ENCODE measurements at places on chromosomes 16 and 17.
A peak's percentile ranks its signal among the peaks of the same experiment; 100 is the strongest.

GRCh38 chr17:40320756-40321523 lies 12.0 kb downstream of the RARA start:
- DNase-seq = no peak
- H3K4me3 ChIP-seq = no peak overlapping the region
- peaks cover 5% of the 10 kb centered on the region for H3K27me3 ChIP-seq
- no peaks in the 10 kb centered on the region for H3K36me3 ChIP-seq

GRCh38 chr16:49026566-49027181 lies 255.0 kb downstream of the CBLN1 start:
- H3K27me3 ChIP-seq = no peaks in the 10 kb centered on the region
- H3K27ac ChIP-seq = no peak overlapping the region
- no peaks in the 10 kb centered on the region for H3K36me3 ChIP-seq
- H3K4me1 ChIP-seq = peaks cover 13% of the 10 kb centered on the region
- no peak for DNase-seq
- no peak overlapping the region for H3K4me3 ChIP-seq

DNA sequence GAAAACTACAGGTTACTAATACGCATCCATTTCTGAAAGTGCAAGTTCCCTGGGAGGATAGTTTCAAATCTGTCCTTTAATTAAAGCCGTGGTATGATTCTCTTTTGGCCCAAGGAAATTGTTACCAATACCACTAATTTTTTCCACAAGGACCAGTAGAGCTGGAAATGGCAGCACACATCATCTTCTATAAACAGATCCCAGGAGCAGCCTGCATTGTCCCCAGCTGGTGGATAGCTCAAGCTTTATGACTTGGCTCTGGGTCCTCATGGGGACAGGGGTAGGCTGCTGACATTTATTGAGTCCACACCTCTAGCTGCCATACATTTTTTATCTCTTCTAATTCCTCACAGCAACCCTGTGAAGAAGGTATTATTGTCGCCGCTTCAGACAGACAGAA lies 35.8 kb upstream of the BHLHA9 start:
- H3K27ac ChIP-seq = no peak overlapping the region
- H3K27me3 ChIP-seq = peaks cover 11% of the 10 kb centered on the region
- no peak for DNase-seq
- no peak overlapping the region for H3K4me3 ChIP-seq
- H3K36me3 ChIP-seq = peaks cover 2% of the 10 kb centered on the region

GRCh38 chr16:12059216-12059769 lies 82.8 kb downstream of the SNX29 start:
- no peaks in the 10 kb centered on the region for H3K27me3 ChIP-seq
- no peak overlapping the region for H3K4me3 ChIP-seq
- H3K4me1 ChIP-seq = no peaks in the 10 kb centered on the region
- H3K27ac ChIP-seq = no peak overlapping the region
- no peak for DNase-seq

- H3K4me3 ChIP-seq = no peak overlapping the region
- no peaks in the 10 kb centered on the region for H3K27me3 ChIP-seq
- peak; percentile 83 for DNase-seq
- H3K36me3 ChIP-seq = peaks cover 37% of the 10 kb centered on the region
- H3K27ac ChIP-seq = no peak overlapping the region
Measured at GRCh38 chr16:68800257-68800875, 43.0 kb upstream of the TANGO6 start.

- H3K27me3 ChIP-seq = no peaks in the 10 kb centered on the region
- no peak for DNase-seq
- H3K36me3 ChIP-seq = peaks cover 84% of the 10 kb centered on the region
- no peak overlapping the region for H3K4me3 ChIP-seq
Measured at GRCh38 chr16:29736112-29736511, 9.7 kb downstream of the C16orf54 start.

DNA sequence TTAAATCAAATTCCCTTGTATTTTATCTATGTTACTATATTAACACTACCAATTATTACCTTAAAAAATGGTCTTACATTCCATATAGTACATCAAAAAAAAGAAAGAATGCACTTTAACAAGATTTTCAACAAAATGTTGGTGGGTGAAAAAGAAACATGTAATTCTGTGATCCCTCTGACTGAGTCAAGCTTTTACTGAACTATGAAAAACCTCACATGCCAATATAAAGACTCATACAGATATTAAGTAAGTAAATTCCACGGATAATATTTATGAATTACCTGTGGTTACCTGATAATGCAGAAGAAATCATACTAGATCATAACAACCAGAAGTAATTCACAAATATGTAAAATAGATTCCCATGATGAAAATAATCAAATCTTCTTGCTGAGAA lies 12.4 kb downstream of the COIL start:
- peaks cover 68% of the 10 kb centered on the region for H3K36me3 ChIP-seq
- no peaks in the 10 kb centered on the region for H3K27me3 ChIP-seq

DNA sequence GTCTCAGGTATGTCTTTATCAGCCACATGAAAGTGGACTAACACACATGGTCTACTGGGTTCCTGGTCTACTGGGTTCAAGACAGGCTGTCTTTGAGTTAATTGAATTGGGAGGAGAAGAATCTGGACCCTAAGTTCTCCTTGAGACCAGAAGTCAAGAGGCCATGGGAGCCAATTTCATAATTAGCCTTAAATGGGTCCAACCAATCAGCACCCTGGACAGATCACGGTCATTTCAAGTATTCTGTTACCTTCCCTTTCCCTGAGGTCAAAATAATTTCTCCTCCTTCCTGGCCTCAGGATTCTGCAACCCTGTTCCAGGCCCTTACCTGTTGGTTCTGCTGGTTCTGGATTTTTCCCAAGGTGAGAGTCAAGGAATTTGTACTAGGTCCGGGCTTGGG lies 23.8 kb downstream of the OSBPL7 start:
- no peaks in the 10 kb centered on the region for H3K36me3 ChIP-seq
- H3K4me3 ChIP-seq = no peak overlapping the region

DNA sequence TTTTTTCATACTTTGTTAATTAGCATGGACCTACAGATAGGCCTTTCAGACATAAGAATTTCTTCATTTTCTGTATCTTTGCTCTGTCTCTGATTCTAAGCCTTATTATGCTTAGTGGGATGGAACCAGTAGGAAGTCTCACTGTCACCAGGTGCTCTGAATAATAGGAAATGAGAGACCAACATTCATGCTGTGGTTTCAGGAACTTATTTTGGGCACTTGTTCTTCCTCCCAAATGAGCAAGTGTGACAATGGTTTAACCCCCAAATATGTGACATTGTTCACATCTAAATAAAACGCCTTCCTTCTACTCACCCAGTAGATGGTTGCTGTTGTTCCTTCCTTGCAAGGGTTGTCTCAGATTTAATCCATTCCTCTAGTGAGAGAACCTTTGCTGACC lies 100.2 kb downstream of the SYCE1L start:
- H3K36me3 ChIP-seq = no peaks in the 10 kb centered on the region
- no peak for DNase-seq
- no peak overlapping the region for H3K27ac ChIP-seq
- no peaks in the 10 kb centered on the region for H3K27me3 ChIP-seq
- H3K4me3 ChIP-seq = no peak overlapping the region
- H3K4me1 ChIP-seq = no peaks in the 10 kb centered on the region

DNA sequence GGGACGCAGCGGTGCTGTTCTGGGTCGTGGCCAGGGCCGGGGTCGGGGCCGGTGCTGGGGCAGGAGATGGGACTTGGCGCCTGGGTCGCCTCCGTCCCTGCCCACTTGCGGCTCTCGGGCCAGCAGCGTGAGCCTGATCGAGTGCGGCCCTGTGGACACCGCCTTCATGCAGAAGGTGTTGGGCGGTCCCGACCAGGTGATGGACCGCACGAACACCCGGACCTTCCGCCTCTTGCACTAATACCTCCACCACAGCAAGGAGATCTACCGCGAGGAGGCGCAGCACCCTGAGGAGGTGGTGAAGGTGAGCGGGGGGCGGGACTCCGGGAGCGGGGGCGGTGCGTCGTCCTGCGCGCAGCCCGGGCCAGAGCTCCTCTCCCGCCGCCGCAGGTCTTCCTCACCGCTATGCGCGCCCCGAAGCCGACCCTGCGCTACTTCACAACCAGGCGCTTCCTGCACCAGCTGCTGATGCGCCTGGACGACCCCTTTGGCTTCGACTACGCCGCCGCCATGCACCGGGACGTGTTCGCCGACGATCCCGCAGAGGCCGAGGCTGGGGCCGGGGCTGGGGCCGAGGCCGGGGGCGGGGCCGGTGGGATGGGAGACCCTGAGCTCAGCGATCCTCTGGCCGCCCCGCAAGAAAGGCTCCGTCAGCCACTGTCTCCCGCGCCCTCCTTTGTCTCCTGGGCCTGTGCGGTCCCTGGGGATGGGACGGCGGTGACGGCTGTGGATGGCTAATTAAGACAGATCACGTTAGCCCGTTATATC lies 4.5 kb upstream of the HSD17B1 start:
- no peak overlapping the region for H3K27ac ChIP-seq
- H3K27me3 ChIP-seq = no peaks in the 10 kb centered on the region
- H3K36me3 ChIP-seq = peaks cover 2% of the 10 kb centered on the region
- peak overlapping the region; percentile 70 for H3K4me3 ChIP-seq

DNA sequence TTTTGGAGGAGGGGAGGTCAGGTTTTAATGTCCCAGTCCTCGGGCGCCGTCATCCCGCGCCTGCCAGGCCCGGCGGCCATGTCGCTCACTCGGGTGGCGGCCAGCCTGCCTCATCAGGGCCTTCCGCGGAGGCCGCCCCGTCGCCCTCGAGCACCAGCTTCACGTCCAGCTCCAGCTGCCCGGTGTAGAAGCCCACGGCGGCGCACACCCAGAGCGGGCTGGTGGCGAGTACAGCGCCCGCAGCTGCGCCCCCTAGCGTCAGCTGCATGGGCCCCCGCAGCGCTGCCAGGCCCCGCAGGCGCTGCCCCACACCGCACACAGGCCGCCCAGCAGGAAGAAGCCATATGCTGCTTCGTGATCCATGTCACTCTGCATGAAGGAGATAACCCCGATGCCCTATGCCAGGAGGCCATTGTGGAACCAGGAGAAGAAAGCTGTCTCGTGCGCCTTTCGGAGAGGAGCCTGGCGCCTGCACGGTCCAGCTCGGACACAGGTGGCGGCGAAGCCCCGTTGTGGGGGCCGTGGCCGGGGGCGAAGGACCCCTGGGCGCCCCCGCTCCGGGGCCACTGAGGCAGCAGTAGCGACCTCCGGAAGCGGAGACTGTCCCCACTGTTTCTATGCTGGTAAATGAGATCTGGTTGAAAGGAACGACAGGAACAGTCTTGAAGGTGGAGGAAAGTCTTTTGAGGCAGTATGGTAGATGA lies 9.6 kb downstream of the AP2B1 start:
- DNase-seq = peak; percentile 93
- no peak overlapping the region for H3K27ac ChIP-seq
- no peaks in the 10 kb centered on the region for H3K27me3 ChIP-seq
- peaks cover 19% of the 10 kb centered on the region for H3K36me3 ChIP-seq

GRCh38 chr16:75333721-75334163 lies 82.3 kb upstream of the BCAR1 start:
- no peak overlapping the region for H3K27ac ChIP-seq
- H3K4me3 ChIP-seq = no peak overlapping the region
- H3K27me3 ChIP-seq = no peaks in the 10 kb centered on the region
- no peak for DNase-seq
- H3K36me3 ChIP-seq = peaks cover 19% of the 10 kb centered on the region

DNA sequence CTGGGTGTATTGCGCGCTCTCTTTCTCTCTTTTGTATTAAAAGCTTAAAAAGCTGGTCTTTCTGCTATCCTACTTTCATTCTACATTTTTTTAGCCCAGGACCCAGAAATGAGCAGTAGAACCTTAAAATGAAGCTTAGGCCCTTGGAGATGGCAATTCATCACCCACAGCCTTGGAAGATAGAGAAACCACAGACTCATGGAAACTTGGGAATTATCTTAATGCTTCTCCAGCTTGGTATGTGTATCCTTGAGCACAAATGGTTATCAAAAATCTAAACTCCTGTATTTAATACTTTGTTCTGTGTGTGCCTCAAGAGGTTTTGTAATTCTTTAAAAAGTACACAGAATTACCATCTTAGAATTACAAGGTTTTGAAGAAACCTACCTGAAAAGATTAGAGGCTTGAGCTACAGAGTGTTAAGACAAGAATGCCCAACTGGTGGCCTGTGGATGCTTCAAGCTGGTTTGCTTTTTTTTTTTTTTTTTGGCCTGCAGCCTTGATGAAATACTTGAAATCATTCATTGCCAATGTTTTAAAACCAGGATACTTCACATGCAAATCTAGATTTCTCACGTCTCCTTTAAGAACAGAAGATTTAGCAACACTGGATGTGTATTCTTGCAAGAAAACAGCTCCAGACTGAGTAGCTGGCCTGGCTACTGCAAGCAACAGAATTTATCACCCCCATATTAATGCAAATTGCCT lies 105.0 kb downstream of the XYLT1 start:
- peaks cover 10% of the 10 kb centered on the region for H3K4me1 ChIP-seq
- H3K36me3 ChIP-seq = no peaks in the 10 kb centered on the region
- no peak overlapping the region for H3K27ac ChIP-seq
- no peak overlapping the region for H3K4me3 ChIP-seq
- DNase-seq = no peak

DNA sequence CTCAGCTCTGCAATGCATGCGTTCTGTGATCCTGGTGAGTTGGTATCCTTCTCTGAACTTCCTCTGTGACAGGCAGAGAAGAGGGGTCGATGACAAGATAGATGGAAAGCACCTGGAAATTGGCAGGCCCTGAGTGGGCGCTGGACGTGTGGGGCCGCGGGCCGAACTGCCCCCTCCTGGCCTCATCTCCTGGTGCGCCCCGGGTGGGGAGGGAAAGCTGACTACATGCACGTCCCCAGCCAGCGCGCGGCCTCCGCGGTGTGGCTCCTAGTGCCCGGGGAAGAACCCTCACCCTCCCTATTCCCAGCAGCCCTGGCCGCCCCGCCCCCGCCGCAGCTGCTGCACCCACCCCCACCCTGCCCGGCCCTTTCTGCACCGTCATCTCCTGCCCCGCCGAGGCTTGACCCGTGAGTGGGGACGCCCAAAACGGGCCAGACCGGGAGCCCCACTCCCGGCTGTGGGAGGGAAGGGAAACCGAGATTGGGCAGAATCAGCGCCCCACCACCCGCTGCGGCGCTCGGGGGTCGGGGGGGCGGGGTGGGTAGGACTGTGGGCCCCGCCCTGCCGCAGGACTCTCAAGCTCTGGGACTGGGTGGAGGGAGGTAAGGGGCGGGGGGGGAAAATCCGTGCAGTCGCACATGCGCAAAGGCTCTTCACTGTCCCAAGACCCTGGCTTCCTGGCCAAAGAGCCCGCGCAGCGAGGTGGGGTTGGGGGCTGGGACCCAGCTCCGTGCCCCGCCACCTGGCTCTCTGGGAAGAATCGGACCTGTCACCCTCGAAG lies at the start of gene NOL3:
Gene NOL3 (plus strand): TSS at position 371 of the 781 bp plus-strand sequence.
- no peak within 1 kb of the TSS for H3K27ac ChIP-seq
- peaks cover 5% of the 10 kb centered on the region for H3K4me1 ChIP-seq
- peak; percentile 93 for DNase-seq
- H3K36me3 ChIP-seq = no peaks in the 10 kb centered on the region
- H3K27me3 ChIP-seq = peaks cover 67% of the 10 kb centered on the region

- no peak overlapping the region for H3K4me3 ChIP-seq
- no peak overlapping the region for H3K27ac ChIP-seq
- H3K4me1 ChIP-seq = no peaks in the 10 kb centered on the region
Measured at GRCh38 chr17:58242171-58242784, 3.9 kb downstream of the LPO start.
